ENCODE measurements at places on chromosomes 2 and 18. TPM values are rescaled to one million over a fixed set of nuclear protein-coding genes. Genes with fewer than 3 reads are reported as not detected.
A peak's percentile ranks its signal among the peaks of the same experiment; 100 is the strongest.

COLEC12 gene
- total RNA-seq = not detected

CAPN14 gene
- 2.0 TPM for total RNA-seq

SERPINB12 gene
- total RNA-seq = not detected

PID1 gene
- total RNA-seq = not detected

ASXL3 gene
- not detected for total RNA-seq

DNA sequence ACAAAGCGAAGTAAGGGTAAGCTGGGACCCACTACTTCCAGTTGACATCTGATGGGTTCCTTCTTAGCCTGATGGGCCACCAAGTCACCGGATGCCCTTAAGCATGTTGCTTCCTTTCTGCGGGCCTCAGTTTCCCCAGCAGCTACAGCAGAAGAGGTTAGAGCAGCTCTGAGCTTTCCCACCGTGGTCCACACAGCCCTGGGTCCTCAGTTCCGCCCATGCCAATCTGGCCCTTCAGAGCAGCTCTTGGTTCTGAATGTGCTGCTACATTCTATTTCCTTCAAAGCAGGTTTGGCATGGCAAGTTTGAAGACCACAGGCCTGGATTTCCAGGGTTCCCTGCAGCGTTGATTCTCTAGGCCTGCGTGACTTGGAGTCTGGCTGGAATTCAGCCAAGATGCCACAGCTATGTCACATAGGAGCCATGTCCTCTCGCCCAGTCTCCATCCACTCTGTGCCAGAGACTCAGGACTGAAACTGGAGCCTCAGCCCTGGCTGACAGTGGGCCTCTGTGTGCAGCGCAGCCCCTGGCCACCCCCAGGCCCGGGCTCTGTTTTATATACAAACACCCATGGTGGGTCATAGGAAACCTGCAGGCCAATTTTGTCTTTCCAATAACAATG lies 79.6 kb downstream of the TFCP2L1 start:
- H3K4me3 ChIP-seq = no peak overlapping the region
- no peak for DNase-seq
- H3K27me3 ChIP-seq = no peaks in the 10 kb centered on the region
- H3K4me1 ChIP-seq = no peaks in the 10 kb centered on the region
- H3K36me3 ChIP-seq = no peaks in the 10 kb centered on the region
- H3K27ac ChIP-seq = no peak overlapping the region

GRCh38 chr2:55169915-55170314 lies 62.2 kb downstream of the CLHC1 start:
- no peak overlapping the region for H3K27ac ChIP-seq
- peaks cover 23% of the 10 kb centered on the region for H3K4me1 ChIP-seq
- no peaks in the 10 kb centered on the region for H3K27me3 ChIP-seq
- H3K36me3 ChIP-seq = no peaks in the 10 kb centered on the region
- H3K4me3 ChIP-seq = no peak overlapping the region
- DNase-seq = no peak

DNA sequence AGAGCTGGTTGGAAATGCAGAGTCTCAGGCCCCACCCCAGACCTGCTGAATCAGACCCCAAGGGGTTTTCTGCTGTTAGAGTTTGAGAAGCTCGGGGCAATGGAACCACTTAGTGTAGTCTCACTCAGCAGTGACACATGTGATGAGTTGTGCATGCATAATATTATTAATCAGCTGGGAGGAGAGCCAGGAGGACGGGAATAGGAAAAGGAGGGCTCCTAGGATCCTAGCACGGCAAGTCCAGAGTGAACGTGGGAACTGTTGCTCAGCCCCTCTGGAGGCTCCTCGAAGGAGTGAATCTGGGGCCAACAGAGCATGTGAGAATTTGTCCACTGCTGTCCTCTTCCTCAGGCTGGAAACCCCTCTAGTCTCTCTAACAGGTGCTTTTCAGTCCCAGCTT lies 87.1 kb downstream of the HS1BP3 start:
- peaks cover 11% of the 10 kb centered on the region for H3K4me1 ChIP-seq
- no peaks in the 10 kb centered on the region for H3K27me3 ChIP-seq
- no peak overlapping the region for H3K27ac ChIP-seq

GRCh38 chr2:206083602-206084438 lies 2.2 kb downstream of the INO80D start:
- no peaks in the 10 kb centered on the region for H3K27me3 ChIP-seq
- peak; percentile 66 for DNase-seq
- peak overlapping the region; percentile 92 for H3K27ac ChIP-seq
- no peaks in the 10 kb centered on the region for H3K36me3 ChIP-seq
- H3K4me1 ChIP-seq = peaks cover 41% of the 10 kb centered on the region
- H3K4me3 ChIP-seq = peak overlapping the region; percentile 87

- peak; percentile 72 for DNase-seq
- peak overlapping the region; percentile 63 for H3K27ac ChIP-seq
- no peaks in the 10 kb centered on the region for H3K27me3 ChIP-seq
- no peak overlapping the region for H3K4me3 ChIP-seq
Observed at GRCh38 chr2:68796295-68796905, 61.8 kb downstream of the ARHGAP25 start.

DNA sequence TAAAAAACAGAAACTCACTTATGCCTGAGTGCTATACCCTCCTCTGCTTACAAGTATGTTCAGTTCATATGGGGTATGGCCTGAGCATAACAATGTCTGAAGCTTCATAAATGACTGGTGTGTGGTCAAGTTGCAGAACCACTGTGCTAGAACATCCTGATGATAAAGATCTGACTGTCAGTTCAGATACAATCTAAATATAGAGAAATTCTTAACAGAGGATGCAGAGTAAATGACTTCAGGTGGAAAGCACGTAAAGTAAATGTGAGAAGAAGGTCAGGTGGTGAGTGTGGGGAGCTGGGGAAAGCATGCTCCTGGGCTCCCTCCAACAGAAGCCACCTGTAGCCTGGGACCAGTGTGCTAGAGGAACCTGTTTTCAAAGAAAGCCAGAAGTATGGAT lies 926.2 kb downstream of the TSN start:
- no peak overlapping the region for H3K4me3 ChIP-seq
- H3K27ac ChIP-seq = no peak overlapping the region
- no peaks in the 10 kb centered on the region for H3K4me1 ChIP-seq
- DNase-seq = no peak

DNA sequence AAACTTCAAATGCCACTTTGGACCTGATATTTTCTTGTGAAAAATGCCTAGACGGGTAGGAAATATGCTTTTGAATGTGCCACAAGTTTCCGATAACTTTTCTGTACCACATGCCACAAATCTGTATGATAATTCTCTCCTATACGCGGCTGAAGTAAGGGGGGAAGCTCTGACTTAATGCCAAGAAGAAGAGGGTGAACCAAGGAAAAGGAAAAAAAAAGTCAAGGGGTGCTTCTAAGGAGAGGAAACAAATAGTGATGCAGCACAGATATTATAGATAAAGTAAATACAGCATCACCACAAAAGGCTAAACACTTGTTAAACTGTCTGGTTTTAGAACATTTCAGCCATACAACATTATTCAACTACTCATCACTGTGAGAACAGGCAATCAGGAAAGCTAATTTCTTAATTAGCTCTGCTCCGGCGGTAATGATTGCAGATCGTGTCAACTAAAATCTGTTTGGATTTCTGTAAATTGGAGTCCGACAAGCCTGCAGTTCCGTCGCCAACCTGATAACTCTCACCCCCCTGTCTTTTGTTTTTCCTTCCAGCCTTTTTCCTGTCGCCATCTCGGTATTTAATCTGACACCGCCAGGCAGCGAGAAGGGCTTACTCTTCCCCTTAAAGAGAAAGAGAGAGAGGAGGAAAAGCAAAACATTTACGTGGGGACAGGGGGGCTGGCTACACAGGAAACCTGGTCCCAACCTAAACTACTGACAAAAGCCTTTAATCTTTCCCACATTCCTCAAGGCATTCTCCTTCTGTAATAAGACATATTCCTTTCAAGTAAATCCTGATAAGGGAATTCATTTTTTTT lies 67.5 kb downstream of the ZEB2 start:
- H3K4me3 ChIP-seq = no peak overlapping the region
- no peaks in the 10 kb centered on the region for H3K36me3 ChIP-seq
- no peak overlapping the region for H3K27ac ChIP-seq
- H3K4me1 ChIP-seq = peaks cover 61% of the 10 kb centered on the region
- DNase-seq = no peak

- no peaks in the 10 kb centered on the region for H3K27me3 ChIP-seq
- no peak overlapping the region for H3K4me3 ChIP-seq
- H3K4me1 ChIP-seq = no peaks in the 10 kb centered on the region
- peak; percentile 89 for DNase-seq
- no peaks in the 10 kb centered on the region for H3K36me3 ChIP-seq
Observed at GRCh38 chr2:54522624-54523281, 66.6 kb downstream of the SPTBN1 start.

GRCh38 chr2:203936535-203936934 lies at the start of gene ICOS:
Gene ICOS (plus strand): TSS chr2:203936763. CDS start chr2:203936815, 52 bp downstream.
- DNase-seq = no peak
- no peaks in the 10 kb centered on the region for H3K27me3 ChIP-seq
- no peak within 1 kb of the TSS for H3K27ac ChIP-seq
- H3K4me3 ChIP-seq = no peak within 1 kb of the TSS
- H3K36me3 ChIP-seq = no peaks in the 10 kb centered on the region

Data from Karpas-422 (cell line).